ENCODE measurements at places on chromosomes 16 and 17.
A peak's percentile ranks its signal among the peaks of the same experiment; 100 is the strongest.

DNA sequence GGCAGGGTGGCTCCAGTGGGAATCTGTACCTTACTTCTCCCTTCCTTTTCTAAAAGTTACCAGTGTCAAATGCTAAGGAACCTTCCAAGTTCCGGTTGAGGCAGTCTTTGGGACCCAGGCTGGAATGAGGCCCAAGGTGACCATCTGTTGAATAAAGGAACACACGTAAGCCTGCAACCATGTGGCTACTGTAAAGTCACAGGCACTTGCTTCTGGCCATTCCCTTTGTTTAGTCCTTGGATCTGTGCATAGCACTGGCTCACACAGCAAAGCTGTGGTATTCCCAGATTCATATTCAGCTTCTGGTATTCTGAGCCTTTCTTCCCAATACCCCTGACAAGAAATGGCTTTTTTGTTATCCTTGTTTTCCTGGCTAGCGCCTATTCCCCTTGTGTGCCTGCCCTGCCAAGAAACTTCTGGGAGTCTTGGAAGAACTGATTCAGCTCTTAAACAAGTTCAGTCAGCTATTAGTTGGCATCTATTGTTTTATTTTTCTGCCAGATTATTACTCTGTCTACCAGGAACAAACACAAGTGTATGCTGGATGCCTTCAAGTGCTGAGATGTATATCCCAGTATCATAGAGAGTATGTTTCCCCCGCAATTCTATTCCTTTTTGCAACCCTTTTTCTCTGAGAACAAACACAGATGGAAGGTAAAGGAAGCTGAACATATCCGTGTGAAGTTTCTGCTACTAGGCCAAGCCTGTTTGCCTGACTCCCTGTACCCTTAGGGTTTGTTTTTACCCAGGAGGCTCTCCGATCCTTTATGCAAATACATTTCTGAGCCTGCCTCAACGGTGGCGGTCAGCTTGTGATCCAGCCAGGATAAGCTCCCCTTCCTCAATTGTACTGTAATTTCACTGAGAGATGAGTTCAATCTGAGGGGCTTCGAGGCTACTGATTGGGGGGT lies 13.2 kb downstream of the TMEM238L start:
- DNase-seq, result no peak

GRCh38 chr16:86567701-86568581 lies 1.3 kb downstream of the FOXC2 start:
- no peak for DNase-seq

DNA sequence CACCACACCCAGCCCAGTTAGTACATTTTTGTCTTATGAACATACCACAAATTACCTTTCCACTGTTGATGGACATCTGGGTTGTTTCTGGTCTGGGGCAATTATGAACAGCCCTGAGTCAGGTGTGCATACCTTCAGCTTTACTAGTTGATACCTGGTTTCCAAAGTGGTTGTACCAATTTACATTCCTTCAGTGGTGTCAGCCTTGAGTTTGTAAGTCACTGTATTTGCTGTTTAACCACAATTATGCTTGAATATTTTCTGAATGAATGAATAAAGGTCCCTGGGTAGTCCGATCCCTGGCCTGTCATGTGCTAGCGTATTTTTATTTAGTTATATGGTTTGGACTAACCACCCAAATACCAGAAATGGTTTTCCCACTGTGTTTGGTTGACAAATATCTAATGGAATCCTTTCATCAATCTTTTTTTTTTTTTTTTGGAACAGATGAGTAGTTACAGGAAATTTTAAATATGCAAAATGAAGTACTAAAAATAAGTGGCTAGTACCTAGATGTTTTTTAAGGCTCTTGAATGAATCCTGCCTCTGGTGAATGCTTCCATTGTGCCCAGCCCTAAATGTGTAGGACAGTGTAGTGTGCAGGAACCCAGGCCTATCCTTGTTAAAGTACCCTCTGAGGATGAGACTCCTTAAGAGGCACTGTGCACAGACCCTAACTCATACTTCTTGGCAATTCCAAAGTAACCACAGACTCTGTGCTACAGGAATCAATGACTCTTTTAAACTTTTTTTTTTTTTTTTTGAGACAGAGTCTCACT lies 3.7 kb downstream of the DUSP14 start:
- no peak for DNase-seq

GRCh38 chr16:58487566-58488351 lies 12.2 kb upstream of the NDRG4 start:
- DNase-seq, result peak; percentile 59

GRCh38 chr16:48491517-48491916 lies 106.3 kb upstream of the SIAH1 start:
- DNase-seq, result no peak

DNA sequence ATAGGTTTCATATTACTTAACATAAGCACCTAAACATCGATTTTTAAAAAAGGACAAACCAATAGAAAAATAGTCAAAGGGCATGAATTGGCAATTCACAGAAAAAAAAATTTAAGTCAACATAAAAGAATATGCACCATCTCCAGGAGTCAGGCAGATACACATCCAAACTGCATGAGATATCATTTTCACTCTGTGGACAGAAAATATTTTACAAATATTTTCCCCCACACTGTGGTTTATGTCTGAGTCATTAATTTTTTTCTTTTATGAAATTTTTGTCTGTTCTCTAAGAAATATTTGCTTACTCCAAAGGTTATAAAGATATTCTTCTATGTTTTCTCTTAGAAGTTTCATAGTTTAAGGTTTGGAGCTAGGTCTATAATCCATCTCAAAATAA lies 74.4 kb upstream of the DNAH17 start:
- no peak for DNase-seq

DNA sequence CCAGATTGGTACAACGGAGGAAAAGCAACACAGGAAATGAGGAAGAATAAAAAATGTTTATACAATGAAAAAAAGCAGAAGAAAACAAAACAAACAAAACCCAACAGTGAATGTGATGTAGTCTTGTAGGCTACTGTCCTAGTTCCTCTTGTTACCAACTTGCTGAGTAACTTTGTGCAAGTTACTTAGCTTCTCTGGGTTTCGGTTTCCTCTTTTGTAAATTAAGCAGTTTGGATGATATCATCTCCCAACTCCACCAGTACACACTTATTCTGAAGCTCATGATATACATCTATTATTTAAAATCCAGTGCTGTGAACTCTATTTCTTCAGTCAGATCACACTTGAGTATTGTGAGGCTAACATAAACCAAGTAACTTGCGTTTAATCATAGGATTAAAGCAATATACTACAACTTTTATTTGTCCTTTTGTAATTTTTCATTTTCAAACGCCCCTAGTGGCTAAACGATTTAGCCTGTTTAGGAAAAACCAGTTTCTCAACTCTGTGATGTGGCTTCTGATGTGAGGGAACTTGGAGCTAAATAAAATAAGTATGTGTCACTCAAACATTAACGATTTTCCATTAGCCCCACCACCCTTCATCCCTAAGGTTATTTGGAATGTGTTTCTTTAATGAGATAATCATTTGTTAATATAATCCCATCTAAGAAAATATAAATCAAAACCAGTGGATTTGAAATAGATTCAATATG lies 1.4 kb upstream of the UNK start:
- no peak for DNase-seq

DNA sequence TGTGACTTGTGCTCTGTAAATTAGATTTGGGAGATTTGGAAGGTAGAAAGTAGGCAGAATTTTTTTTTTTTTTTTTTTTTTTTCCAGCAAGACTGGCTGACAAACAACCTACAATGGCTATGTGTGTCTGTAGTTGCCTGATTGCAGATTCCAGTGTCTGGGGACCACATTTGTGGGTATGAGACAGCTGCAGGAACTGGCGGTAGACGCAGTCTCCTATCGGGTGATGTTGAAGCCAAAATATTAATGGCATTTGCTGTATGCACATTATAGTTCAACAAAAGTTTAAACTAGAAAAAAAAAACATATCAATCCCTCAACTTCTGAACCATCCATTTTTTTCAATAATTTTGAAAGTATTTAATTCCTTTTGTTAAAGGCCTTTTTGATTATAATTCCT lies 665.2 kb downstream of the TOX3 start:
- no peak for DNase-seq

GRCh38 chr16:1474082-1474795 lies 589 bp downstream of the CLCN7 start:
- no peak for DNase-seq

- DNase-seq, result no peak
These were observed 32.7 kb downstream of the RHBDL3 start for GRCh38 chr17:32298298-32298697.

- no peak for DNase-seq
These were observed 12.2 kb upstream of the CCL5 start for GRCh38 chr17:35892091-35893035.

GRCh38 chr16:5607169-5607568 lies 509.6 kb upstream of the EEF2KMT start:
- no peak for DNase-seq

GRCh38 chr17:60006160-60006559 lies 41.6 kb upstream of the RNFT1 start:
- DNase-seq, result no peak

GRCh38 chr17:68512960-68513474 lies 787 bp downstream of the PRKAR1A start:
- DNase-seq, result peak; percentile 58

DNA sequence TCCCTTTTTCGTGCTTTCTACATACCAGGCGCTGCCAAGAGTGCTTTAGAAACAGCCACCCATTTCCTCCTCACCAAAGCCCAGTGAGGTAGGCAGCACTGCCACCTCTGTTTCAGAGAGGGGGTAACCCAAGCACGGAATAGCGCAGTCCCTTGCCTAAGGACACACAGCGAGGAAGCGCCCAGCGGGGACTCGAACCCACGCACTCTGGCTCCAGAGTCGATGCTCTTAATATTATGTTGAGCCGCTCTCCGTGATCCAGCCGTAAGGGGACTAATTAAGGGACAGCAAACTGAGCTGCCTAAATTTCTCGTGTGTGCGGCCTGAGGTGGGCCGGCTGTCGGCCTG lies 497 bp downstream of the CES1 start:
- DNase-seq, result no peak

- DNase-seq, result no peak
These were observed 1.4 kb downstream of the CUEDC1 start for GRCh38 chr17:57953705-57954396.

DNA sequence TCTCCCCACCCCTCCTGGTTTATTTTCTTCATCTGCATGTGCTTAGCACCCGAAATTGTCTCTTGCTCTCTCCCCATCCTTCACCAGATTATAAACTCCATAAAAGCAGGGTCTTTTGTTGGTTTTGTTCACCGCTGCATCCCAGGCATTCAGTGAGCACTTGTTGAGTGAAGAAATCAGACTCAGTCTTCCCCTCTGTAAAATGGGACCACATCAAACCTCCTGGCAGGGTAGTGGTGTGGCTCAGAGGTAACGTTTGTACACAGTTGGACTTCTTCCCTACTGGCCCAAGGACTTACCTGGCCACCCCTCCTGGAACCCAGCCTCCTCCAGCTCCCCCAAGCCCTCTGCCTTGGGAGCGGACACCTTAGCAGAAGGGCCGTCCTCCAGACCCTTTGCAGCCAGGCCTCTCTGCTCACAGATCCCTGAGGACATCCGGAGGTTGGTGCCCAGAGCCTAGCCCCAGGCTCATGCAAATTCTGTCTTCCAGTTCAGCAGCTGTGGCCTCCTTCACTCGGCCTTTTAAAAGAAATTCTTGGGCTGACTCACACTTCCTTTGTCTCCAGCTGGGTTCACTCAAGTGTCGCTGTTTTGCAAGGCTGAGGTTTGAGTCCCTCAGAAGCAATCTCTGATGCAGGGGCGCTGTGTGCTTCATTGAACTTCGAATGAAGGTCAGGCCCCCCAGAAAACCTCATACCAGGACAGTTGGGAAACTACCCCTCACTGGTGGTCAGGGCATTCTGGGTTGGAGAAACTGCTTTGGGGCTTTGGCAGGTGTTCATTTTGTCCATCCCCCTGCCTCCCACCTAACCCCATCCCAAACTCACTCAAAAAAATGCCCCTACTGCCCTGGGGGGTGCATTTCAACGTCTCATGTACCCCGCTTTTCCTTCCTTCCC lies 16.8 kb upstream of the RMI2 start:
- peak; percentile 11 for DNase-seq

DNA sequence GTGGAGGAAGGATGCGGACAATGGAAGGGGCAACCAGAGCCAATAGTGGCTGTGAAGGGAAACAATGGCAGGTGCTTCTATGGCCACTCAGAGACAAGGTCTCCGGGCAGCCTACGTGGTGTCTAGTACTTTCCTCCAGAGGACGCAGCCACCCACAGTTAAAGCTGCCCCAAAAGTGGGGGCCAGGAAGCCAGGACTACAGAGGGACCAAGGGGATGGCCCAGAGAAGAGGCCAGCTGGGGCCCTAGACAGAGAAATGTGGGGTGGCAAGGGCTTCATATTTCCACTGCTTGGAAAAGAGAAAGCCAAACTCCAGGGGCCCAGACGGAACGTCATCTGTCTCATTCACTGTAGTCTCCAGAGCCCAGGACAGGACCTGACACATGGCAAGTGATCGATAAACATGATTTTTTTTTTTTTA lies 837 bp upstream of the PER1 start:
- DNase-seq, result no peak

DNA sequence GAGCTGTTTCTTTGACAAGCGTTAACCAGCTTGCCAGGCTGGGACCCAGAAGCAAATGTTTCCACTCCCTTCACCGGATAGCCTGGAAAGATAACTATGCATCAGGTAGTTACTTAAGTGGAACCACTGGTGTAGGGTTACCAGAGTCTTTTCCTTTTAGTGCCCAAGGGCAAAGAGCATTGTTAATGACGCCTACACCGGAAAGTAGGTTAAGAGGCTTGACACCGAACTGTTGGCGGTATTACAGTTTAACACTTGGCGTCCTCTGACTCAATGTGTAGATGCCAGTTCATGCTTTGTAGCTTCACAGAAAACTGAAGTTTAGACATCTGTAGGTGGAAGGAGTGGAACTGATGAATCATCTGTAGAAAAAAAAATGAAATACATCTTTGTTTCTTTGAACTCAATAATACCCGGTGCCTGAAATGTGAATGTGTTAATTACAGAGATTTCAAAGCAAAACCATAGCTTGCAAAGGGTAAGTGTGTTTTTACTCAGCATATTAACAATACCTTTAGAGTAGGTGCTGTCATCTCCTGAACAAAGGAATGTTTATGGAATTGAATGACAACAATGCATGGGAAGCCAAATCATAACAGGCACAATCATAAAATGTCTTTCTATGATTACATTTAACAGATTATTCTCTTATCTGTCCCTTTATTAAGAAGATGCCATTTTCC lies 426.7 kb upstream of the SALL1 start:
- DNase-seq, result no peak

- no peak for DNase-seq
These were observed 14.8 kb upstream of the OSGIN1 start for GRCh38 chr16:83937922-83938885.

- DNase-seq, result no peak
These were observed 21.4 kb upstream of the SLC46A1 start for GRCh38 chr17:28427371-28427770.

- DNase-seq, result no peak
These were observed 21.2 kb upstream of the SP6 start for GRCh38 chr17:47872019-47872650.
